ENCODE measurements at places on chromosomes 2 and 18.
A peak's percentile ranks its signal among the peaks of the same experiment; 100 is the strongest.

- DNase-seq: no peak
Measured at GRCh38 chr2:160402997-160403979, 90.3 kb downstream of the RBMS1 start.

- DNase-seq: no peak
Measured at GRCh38 chr2:12161085-12161484, 414.7 kb downstream of the LPIN1 start.

- peak; percentile 70 for DNase-seq
Measured at GRCh38 chr2:240586919-240587800, 626 bp downstream of the CAPN10 start.

DNA sequence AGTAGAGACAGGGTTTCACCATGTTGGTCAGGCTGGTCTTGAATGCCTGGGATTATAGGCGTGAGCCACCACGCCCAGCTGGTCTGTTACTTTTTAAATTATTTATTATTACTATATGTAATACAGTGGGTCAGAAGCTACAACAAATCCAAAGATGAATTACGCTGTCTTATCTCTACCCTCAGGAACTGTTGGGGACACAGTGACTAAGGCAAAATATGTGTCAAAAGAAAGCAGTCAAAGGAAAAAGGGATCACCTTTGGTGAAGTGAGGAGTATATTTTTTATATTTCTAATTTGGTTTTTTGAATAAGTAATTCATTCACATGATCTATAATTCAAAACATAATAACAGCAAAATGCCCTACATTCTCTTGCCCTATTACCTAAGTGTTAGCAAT, 4.7 kb downstream of the CREB1 start:
- DNase-seq: no peak

DNA sequence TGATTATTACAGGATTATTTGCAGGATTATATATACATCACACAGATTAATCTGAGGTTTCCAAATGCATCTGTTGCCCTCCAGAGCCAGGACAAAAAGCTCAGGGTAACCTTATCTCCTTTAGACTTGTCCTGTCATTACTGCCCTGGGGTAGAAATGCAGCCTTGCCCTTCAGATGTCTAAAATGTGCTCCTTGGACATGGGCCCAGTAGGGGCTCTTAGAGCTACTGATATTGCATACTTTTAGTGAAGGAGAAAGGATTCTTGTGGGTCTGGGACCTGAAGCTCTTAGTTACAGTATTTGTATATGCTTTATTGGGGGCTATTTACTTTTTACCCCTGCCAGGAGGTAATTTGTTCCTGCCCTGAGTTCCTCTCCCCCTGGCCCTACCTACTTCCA, 56.1 kb downstream of the PRKRA start:
- no peak for DNase-seq

- no peak for DNase-seq
Measured at GRCh38 chr2:108492364-108492763, 41.9 kb upstream of the LIMS1 start.

- no peak for DNase-seq
Measured at GRCh38 chr2:56292951-56293350, 109.2 kb downstream of the CCDC85A start.

DNA sequence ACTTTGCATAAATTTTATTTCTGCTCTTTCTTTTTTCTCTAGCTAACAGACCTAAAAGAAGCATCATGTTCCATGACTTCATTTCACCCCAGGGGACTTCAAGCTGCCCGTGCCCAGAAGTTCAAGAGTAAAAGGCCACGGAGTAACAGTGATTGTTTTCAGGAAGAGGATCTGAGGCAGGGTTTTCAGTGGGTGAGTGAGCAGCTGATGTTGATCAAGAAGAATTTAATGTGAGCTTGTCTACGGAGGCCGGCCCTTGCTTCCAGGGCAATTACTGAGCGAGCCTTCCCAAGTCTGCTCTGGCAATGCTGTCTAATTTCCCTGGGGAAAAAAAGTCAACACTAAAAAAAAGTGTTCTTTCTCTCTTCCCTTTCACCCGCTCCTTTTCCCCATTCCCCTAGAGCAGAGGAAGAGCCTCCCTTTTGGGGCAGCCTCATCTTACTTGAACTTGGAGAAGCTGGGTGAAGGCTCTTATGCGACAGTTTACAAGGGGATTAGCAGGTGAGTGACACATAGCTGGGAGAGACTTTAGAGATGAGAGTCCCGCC, 1.2 kb downstream of the CDK15 start:
- peak; percentile 5 for DNase-seq

GRCh38 chr2:119316066-119316465, 50.6 kb downstream of the C2orf76 start:
- no peak for DNase-seq
